ENCODE measurements at places on chromosomes 2 and 18.

DNA sequence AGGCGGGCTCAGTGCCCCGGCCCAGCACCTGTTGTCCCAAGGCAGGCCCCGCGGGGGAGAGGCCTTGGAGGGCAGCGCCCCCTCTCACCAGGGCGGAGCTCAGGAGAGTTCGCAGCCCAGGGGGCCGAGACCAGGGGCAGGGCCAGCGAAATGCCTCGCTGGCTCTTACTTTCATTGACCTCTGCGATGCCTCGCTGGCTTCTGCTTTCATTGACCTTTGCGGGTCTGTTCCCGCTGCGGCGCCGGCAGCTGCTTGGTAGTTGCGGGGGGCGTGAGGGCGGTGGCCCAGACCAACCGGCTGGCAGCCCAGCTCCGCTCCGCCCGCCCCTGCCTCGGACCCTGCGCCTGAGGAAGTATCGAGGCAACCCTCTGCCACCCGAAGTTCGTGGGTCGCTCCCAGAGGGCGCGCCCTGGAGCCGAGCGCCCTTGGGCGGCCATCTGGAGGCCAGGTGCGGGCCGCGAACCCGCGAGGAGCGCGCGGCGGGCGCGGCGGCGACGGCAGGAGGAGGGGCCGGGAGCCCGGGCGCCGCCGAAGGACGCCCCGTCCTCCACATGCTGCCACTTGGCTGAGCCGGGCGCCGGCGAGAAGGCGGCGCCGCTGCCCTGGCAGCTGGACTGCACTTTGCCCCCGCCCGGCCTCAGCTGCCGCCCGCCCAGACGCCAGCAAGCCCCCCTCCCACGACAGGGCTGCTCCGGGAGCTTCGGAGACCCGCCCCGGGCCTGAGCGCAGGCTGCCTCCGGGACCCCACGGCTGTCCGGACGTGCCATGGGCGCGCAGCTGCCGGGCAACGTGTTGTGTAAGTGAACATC, 118.0 kb upstream of the MSTN start:
- DNase-seq: peak; percentile 67

GRCh38 chr18:3620146-3621119, 170.5 kb downstream of the TGIF1 start:
- DNase-seq: no peak

DNA sequence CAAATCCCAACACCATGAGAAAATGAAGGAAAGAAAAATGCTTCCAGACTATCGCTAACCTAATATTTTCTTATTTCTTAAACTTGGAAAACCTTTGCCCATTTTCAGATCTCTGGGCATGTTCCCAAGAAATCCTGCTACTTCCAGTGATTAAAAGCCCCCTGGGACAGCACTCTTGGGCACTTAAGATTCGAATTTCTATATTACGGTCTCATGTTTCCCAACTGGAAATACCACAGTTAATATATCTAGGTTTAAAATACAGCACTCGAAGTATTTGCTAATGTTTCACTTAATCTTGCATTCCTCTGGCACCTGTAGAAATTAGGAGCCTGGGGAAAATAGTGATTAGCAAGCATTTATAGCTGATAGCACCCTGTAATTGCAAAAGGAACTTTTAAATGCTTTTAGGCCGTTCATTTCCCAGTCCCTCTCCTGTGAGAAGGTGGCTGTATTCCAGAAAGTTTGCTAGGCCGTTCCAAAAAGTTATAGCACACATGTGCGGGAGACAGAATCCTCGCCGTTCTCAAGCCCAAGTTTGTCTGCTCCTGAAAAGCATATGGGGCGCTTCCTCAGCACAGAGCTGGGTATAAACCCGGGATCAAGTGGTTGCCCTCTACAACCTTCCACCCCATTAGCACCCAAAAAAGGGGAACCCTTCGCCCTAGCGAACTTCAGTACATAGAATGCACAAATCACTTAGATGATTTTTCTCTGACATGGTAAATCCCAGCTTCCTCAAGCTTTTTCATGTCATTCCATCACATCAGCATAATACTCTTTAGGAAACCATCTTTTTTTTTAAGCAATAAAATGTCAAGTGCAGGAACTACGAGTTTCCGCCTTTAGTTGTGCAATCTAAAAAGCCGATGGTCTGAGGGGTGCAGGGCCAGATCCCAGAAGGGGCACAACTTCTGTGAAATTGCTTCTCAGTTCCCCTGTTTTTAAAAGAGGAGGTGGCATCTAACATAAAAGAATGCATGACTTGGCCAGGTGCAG, 60.6 kb downstream of the DIPK1C start:
- no peak for DNase-seq

- DNase-seq: no peak
Observed at GRCh38 chr2:10790228-10790973, 22.2 kb downstream of the PDIA6 start.

DNA sequence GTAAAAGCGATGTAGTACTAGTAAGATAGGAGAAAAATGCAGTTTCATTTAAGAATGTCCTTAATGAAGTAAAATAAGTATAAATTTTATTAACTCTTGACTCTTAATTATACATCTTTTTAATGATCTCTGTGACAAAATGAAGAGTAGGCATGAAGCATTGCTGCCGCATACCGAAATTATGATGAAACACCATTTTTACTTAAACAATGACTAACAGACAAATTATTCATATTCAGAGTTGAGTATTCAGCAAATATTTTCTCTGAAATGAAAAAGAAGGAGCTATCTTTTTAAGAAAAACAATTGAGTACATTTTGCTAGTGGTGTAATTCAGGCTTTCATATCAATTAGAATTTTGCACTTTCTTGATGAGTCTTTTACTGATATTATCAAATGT, 150.6 kb upstream of the DOCK10 start:
- DNase-seq: no peak

GRCh38 chr18:7982216-7982615, 415.1 kb downstream of the PTPRM start:
- no peak for DNase-seq

GRCh38 chr2:111952871-111953452, 54.6 kb downstream of the MERTK start:
- DNase-seq: no peak

- DNase-seq: peak; percentile 55
Observed at GRCh38 chr2:240595381-240596079, 9.0 kb downstream of the CAPN10 start.

DNA sequence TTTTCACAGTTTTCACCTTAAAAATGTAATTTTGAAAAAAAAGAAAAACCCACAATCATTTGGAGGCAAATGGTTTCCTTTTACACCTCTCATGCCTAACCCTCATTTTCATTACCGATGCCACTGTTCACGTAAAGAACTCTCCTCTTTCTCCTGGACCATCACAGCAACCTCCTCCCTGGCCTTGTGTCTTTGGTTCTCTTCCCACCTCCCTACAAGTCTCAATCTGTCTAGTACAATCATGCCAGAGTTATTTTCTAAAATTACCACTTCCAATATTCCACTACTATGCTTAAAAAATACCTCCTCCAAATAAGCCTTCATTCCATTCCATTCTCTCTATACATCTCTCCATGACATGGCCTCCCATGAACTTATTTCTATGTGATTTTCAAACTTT, 77.9 kb upstream of the RIT2 start:
- no peak for DNase-seq

GRCh38 chr2:205464681-205465080, 217.6 kb upstream of the NRP2 start:
- no peak for DNase-seq

- DNase-seq: no peak
Observed at GRCh38 chr2:16717477-16717876, 51.8 kb upstream of the CYRIA start.

DNA sequence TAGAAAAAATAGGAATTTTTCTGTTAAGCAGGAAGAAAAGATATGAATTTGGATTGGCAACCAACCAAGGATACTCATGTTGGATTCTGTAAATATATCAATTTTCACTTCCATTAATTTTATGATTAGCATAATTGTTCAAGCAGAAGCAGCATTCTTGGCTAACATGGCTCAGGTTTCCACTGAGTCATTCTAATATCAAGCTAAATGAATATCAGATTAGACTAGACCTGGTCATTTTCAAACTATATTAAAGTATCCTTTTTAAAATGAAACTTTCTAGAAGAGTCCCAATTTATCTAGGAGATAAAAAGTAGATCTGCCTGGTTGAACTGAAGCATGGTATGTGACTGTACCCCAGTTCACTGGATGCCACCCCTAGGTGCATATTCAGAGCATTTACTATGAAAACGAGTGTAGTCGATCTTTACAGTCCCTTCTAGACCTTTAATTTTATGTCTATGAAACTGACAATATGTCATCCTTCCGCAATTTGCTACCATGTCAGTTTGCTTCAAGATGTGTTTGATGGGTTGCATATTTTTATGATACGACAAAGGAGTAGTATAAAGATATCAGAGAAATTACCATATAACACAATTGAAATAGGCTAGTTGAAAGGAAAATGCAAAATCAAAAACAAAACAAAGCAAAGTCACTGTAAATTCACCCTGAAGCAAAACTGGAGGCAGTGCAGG, 704.9 kb downstream of the ERBB4 start:
- no peak for DNase-seq

DNA sequence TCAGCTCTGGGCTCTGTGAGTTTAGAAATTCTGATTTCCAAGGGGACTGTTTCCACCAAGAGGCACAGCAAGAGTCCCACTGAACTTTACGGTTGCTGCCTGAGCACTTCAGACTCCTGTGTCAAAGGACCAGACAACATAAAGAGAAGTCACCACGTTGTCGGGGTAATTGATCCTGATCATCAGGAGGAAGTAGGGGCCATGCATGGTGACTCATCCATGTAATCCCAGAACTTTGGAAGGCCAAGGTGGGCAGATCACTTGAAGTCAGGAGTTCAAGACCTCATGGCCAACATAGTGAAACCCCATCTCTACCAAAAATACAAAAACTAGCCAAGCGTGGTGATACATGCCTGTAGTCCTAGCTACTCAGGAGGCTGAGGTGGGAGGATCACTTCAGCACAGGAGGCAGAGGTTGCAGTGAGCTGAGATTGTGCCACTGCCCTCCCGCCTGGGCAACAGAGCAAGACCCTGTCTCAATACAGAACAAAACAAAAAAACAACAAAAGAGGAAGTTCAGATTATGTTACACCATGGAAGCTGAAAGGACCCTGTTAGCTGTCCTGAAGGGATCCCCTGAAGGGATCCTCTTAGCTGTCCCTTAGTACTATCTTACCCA, 9.4 kb upstream of the ASXL2 start:
- no peak for DNase-seq

DNA sequence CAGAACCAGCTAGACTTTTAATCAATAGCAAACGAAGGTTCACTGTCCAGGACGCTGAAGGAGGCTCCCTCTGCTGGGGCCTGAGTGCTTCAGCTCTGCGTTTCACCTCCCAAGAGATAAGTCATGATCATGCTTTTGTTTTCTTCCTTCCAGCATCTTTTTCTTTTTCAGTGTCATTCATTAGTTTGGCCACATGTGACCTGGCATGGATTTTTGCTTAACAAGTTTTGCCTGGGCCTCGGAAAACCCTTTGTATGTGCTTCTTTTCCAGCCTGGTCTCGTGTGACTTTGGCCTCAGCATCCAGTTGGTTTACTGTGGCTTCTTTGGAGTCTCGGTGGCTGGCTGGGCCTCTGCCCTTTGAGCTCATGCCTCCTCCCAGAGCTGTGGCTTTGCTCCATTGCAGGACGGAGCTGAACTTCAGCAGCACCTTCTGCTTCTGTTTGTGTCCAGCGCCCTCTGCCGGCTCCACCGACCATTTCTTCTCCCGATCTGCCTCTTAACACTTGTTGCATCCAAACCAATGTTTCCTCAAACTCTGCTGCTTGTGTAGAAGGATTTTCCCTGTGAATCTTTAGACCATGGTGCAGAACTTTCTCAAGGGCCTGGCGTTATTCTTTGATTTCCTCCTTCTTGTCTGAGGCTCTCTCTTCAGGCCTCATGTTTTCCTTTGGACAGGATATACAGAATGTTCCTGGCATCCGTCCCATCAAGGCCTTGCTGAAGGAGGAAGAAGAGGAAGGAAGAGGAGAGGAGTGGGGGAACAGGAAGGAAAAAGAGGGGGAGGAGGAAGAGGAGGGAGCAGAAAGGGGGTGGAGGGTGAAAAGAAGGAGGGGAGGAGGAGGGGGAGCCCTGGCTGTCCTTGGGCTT, 23.6 kb upstream of the HES6 start:
- peak; percentile 95 for DNase-seq
